ENCODE measurements at places on chromosomes 6 and 20. TPM values are rescaled to one million over a fixed set of nuclear protein-coding genes. Genes with fewer than 3 reads are reported as not detected.

DNA sequence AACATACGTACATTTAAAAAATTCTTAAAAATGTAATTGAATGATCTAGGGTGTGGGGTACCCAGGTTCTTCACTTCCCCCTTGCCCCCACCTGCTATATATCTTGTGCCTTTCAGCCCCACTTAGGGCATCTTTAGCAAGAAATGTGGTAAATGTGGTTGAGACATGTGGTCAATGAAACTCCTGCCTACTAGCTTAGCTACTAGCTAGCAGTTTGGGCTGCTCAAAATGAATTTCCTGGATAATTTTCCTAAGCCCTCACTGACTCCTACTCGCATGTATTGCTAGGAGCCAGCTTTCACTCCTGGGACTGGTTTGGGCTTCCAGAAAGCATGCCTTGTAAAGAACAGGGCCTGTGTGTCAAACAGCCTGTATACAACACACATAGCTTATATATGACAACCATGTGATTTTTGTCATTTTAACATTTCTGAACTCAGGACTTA is 257.3 kb downstream of the ATXN1 start:
- no peak for DNase-seq

- no peak for DNase-seq
Observed at GRCh38 chr20:58612121-58612691, 38.9 kb upstream of the STX16 start.

DNAAF9 gene
- polyA plus RNA-seq = 5.9 TPM

DNA sequence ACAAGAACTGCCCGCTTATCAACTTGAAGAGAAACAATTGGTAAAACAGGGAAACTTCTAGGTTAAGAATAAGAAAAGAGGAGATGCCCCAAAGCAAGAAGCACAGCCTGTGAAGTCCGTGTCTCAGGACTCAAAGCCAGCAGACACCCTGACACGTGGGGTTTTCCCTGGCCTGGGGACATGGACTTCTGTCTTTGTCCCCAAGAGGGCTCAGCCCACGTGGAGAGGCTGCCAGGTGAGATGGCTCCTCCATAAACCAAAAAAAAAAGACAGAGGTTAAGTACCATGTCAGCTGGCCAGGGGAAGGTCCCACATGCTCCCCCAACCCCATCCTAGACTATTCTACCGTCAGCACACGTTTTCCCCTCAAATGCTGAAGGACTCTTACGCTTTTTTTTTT is 9.9 kb downstream of the SERPINB6 start:
- DNase-seq = peak; percentile 41

DNA sequence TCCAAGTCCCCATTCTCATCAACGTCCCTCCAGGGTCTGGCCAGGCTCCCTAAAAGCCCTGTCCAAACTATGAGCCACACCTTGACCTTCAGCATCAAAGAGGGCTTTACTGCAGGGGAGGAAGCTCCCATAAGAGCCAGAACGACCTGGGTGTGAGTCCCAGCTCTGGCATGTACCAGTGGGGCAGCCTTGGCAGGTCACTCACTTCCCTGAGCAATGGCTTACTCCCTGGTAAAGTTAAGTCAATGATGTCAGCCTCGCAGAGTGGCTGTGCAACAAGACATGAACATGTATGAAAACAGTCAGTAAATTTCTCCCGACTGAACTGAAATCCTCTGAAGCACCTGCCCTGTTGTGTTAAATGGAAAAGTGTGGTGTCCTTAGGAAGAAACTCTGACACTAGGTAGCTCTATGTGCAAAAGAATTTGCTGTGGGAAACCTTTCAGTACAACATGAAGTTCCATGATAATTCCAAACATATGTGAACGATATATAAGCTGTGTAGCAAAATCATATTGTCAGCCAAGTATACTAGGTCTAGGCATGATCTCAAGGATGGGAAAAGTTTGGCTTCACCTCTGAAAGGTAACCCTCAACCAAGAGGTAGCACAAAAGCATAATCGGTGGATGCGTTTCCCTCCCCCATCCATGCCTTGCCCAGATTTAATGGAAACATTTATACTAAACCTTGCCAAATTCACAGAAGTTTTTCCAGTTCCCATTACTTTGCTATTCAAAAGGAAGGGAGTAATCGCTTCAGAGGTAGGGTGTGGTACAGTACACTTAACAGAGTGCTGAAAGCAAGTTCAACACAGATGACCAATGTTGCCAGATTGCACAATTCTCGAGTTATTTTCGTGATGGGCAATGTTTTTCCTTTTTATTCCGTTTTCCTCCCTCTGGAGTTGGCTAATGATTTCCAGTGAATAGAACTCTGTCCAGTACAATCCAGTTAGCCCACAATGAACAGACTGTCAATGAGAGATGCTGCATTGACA is 49.0 kb upstream of the RANBP9 start:
- no peak for DNase-seq

DNA sequence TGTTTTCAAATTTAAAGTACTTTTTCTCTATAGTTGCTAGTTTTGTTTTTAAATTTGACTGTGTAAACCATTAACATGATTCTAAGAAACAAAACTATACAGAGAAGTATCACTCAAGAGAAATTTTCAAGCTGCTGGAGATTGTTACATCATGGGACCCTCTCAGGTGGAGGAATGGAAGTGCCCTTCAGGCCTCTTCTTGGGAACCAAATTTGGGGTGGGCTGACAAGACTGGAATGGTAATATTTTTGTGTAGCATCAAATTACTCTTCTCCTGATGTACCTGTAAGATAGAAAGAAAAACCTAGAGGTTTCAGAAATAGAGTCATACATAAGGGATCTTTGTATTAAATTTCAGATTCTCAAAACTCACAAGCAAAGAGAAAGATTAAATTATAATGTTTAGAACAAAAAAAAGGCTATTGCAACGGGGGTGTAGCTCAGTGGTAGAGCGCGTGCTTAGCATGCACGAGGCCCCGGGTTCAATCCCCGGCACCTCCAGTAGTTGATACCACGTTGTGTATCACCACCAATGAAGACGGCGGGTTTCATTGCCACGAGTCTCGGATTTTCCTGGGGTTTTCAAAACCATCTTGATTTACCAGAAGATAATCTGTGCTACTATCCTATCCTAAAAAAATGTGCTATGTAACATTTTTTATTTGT is 193.7 kb downstream of the GPX5 start:
- DNase-seq = no peak

HSPA12B gene
- polyA plus RNA-seq = 6.0 TPM

THBS2 gene
- polyA plus RNA-seq = 1.7 TPM

GRCh38 chr6:142303176-142303533 is 1.3 kb downstream of the ADGRG6 start:
- no peak for DNase-seq

FITM2 gene
- 2.0 TPM for polyA plus RNA-seq

- no peak for DNase-seq
Observed at GRCh38 chr20:44600301-44600700, 17.9 kb downstream of the PKIG start.

- DNase-seq = no peak
Observed at GRCh38 chr6:105789935-105790334, 296.2 kb upstream of the PRDM1 start.

DNA sequence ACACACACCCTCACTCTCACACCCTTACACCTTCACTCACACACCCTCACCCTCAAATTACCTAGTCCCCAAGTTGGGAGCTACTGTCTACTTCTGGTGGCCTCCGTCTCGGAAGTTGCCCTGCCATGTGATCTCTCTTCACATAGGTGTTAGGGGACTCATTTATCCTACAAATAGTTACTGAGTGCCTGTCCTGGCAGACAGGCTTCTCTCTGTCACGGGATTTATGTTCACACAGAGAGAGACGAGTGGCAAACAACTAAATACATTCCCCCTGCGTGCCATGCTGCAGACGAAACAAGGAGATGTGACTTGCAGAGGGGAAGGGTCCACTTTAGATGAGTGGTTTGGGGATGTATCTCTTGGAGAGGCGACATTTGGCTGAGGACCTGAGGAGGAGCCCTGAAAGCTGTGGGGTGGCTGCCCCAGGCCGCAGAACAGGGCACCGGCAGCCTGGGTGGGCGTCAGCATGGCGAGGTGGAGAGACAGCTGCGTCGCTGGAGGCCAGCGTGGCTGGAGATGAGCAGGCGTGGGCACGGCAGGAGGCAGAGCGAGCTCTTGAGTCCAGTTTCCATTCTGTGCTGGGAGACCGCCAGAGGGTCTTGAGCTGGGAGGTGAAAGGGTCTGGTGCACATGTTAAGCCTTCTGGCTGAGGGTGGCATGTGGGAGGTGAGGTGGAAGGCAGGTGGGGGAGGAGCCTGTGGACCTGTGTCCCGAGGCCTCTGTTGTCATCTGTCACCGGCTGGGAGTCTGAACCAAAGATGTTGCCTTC is 17.2 kb downstream of the DYNLT1 start:
- no peak for DNase-seq

SLC22A7 gene
- not detected for polyA plus RNA-seq

PHF1 gene
- 143 TPM for polyA plus RNA-seq

- DNase-seq = no peak
Observed at GRCh38 chr6:3490625-3490980, 33.8 kb upstream of the SLC22A23 start.

DSP gene
- polyA plus RNA-seq = 17.3 TPM

GRCh38 chr6:12548526-12548925 is 168.0 kb upstream of the PHACTR1 start:
- no peak for DNase-seq

GRCh38 chr6:161085246-161085645 is 93.7 kb downstream of the MAP3K4 start:
- no peak for DNase-seq

VIP gene
- polyA plus RNA-seq = 28.1 TPM

DNA sequence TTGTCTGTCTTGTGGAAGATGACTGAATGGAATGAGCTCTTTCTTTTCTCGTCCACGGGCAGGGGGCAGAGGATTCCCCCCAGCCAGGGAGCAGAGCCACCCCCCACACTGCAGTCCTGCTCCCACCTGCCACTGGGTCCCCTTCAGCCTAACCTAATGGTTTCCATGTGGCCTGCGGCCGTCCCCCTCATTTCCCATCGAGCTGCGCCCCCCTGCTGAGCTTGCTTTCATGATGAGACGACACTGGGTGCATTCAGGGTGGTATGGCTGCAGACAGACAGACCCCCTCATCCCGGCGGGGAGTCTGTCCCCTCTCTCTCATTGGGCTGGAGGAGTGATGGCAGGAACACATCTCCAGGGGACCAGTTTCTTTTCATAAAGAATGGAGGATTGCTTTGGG is 140.8 kb downstream of the DTNBP1 start:
- no peak for DNase-seq

ULBP2 gene
- polyA plus RNA-seq = 0.19 TPM

DNA sequence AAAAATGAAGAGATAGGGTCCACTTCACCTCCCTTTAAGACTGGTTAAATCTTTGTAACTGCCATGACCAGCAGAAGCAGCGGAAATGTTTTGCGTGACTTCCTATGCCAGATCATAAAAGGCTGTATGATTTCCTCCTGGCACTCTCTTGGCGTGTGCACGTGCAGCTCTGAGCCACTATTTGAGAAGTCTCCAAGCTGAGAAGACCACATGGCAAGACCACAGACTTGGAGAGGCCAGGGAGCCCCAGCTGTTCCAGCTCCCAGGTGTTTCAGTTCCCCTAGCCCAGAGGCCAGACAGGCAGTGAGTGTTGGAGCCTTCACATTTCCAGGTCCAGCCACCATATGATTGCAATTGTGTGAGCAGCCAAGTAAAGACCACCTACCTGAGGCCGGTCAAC is 259.3 kb upstream of the RIN2 start:
- DNase-seq = peak; percentile 51

ESR1 gene
- 0.27 TPM for polyA plus RNA-seq

SIM1 gene
- 4.5 TPM for polyA plus RNA-seq

DNA sequence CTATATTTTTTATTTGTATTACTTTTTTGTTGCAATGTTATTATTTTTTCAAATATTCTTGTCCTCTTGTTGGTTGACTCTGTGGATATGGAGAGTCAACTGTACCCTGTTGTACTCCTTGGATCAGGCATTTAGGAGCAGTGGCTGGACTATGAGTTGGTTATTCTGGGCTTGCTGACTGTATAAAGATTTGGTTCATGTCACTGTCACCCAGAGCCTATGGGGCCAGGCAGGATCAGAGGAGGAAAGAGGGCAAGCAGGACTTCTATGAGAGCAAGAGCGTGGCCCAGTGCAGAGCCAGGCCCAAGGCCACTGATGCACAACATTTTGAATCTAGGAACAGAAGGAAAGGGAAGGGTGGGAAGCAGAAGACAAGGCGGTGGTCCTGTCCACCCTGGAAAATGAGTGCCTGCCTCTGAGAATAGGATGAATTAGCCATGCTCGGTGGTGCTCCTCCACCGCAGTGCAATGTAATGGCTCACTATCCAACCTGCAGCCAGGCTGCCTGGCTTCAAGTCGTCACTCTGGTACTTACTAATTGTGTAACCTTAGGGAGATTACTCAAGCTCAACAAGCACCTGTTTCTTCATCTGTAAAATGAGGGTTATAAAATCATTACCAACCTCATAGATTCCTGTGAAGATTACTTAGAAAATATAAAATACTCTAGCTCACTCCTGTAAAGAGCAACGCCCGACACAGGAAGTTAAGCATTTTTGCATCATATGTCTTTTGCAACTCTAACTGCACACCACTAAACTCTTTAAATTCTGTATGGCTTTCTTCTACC is 192.1 kb downstream of the KCNQ5 start:
- DNase-seq = no peak

SFT2D1 gene
- 29.5 TPM for polyA plus RNA-seq

NAA20 gene
- polyA plus RNA-seq = 89.6 TPM

- no peak for DNase-seq
Observed at GRCh38 chr6:146851837-146852236, 253.1 kb downstream of the ADGB start.

GRCh38 chr6:108897371-108897770 is 49.1 kb downstream of the ARMC2 start:
- no peak for DNase-seq

DNA sequence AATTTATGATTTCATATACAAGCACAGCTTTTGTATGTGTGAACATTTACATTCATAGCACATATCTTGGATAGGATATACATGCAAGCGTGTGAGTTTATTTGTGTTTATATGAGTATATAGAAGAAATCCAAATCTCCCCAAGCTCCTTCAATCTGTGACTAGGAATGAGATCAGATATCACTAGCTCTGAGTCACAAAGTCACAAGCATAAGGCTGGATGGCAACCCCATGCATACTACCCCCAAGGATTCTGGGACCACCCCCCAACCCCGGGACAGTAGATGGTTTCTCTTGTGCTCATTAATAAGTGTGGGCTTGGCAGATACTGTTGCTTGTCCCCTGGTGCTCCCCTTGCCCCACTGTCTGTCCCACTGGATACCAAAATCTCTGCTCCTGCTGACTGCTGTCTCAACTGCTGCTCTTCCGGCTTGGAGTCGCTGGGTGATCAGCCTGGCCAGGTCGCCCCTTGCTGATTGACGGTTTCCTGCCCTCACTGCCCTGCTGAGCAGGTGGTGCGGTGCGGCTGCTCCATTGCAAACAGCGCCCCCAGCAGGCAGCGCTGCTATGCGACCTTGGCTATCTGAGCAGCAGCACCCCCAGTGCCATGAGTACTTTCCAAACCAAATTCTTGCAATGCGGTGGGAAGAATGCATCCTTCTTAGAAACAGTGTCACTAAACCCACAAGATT is 279.4 kb downstream of the CD83 start:
- no peak for DNase-seq

APCDD1L gene
- polyA plus RNA-seq = 0.27 TPM

Measured in pancreas (tissue), 10 donors.